T-helper 17 cell (primary cell): ENCODE measurements at places on chromosomes 12 and 14. TPM values are rescaled to one million over a fixed set of nuclear protein-coding genes. Genes with fewer than 3 reads are reported as not detected.

GRCh38 chr12:83856803-83857202 lies 1055.8 kb downstream of the SLC6A15 start:
- no peaks in the 10 kb centered on the region for H3K36me3 ChIP-seq
- H3K27me3 ChIP-seq = no peaks in the 10 kb centered on the region
- no peak for DNase-seq
- no peaks in the 10 kb centered on the region for H3K4me1 ChIP-seq
- H3K27ac ChIP-seq = no peak overlapping the region

- H3K4me3 ChIP-seq = peak overlapping the region; percentile 76
- peak overlapping the region; percentile 88 for H3K27ac ChIP-seq
- peaks cover 6% of the 10 kb centered on the region for H3K36me3 ChIP-seq
- H3K27me3 ChIP-seq = no peaks in the 10 kb centered on the region
- peaks cover 43% of the 10 kb centered on the region for H3K4me1 ChIP-seq
- no peak for DNase-seq
Measured at GRCh38 chr14:50521912-50522341, 10.4 kb downstream of the MAP4K5 start.

DNA sequence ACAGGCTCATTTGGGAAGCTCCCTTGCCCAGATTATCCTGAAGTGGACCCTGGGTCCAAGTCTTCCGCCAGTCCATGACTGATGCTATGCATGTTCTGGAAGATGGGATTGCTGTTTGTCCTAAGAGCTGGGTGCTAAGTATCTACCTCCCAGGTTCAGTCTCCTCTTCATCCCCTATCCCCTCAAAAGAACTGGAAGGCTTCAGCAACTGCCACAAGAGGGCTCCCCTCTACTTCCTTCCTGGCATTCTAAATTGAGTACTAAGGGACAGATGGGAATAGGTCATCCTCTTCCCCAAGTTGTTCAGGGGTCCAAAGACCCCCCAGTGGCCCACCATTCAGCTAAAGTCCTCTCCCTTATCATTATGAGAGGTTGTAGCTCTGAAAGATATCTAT lies 9.0 kb upstream of the FKBP11 start:
- peaks cover 11% of the 10 kb centered on the region for H3K36me3 ChIP-seq
- peaks cover 55% of the 10 kb centered on the region for H3K4me1 ChIP-seq
- no peak for DNase-seq
- H3K27ac ChIP-seq = peak overlapping the region; percentile 99

GRCh38 chr12:67534681-67535080 lies 113.9 kb upstream of the DYRK2 start:
- no peaks in the 10 kb centered on the region for H3K27me3 ChIP-seq
- no peak overlapping the region for H3K4me3 ChIP-seq
- H3K27ac ChIP-seq = no peak overlapping the region

- no peaks in the 10 kb centered on the region for H3K4me1 ChIP-seq
- H3K27me3 ChIP-seq = no peaks in the 10 kb centered on the region
- no peak overlapping the region for H3K4me3 ChIP-seq
- DNase-seq = no peak
- H3K27ac ChIP-seq = no peak overlapping the region
Measured at GRCh38 chr12:115385141-115385540, 701.2 kb upstream of the TBX3 start.

DNA sequence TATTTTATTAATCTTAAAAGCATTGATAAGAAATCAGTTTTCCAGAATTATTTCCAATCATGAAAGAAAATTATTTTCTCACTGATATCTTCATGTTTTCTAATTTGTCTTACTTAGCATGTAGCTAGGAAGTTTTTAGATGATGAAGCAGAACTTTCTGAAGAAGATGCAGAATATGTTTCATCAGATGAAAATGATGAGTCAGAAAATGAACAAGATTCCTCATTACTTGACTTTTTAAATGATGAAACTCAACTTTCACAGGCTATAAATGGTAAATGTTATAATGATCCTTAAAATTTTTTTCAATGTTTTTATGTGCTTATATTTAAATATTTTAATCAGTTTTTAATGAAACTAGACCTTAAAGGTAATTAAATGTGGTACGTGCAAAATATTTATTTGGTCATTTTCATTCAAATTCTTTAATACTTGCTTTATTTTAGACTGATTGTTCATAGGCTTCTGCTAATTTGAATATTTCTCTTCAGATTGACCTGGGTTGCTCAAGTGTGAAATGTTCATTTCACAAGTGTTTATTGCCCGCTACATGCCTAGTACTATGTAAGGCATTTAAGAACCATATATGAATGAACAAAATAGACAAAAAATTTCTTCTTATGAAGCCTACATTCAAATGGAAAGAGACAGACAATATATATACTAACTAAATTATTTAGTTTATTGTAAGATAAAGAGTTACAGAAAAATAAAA lies 49.5 kb downstream of the FANCM start:
- DNase-seq = no peak
- H3K4me3 ChIP-seq = no peak overlapping the region
- no peaks in the 10 kb centered on the region for H3K4me1 ChIP-seq

Gene TMCC3
- 2.9 TPM for total RNA-seq

DNA sequence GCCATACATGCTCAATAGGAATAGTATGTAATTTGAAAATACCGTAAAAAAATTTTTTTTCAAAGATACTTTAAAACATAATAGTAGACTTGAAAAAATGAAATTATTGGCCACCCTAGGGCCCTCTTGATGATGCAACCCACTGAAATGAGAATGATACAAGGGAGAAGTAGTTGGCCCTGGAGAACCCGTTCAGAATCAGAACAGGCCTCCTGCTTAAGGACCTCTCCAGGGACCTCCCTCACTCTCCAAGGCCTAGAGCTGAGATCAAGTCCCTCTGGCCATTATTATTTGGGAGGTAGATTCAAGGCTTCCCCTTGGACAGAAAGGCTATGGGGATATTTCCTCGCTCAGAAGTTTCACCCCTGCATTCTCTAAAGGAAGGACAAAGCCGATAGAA lies 11.9 kb downstream of the LALBA start:
- H3K27ac ChIP-seq = no peak overlapping the region
- H3K36me3 ChIP-seq = peaks cover 5% of the 10 kb centered on the region
- no peak overlapping the region for H3K4me3 ChIP-seq
- H3K27me3 ChIP-seq = peaks cover 48% of the 10 kb centered on the region

GRCh38 chr12:116803013-116803736 lies 65.1 kb downstream of the RNFT2 start:
- no peaks in the 10 kb centered on the region for H3K36me3 ChIP-seq
- H3K4me1 ChIP-seq = peaks cover 2% of the 10 kb centered on the region
- peak overlapping the region; percentile 37 for H3K4me3 ChIP-seq
- H3K27ac ChIP-seq = peak overlapping the region; percentile 61

DNA sequence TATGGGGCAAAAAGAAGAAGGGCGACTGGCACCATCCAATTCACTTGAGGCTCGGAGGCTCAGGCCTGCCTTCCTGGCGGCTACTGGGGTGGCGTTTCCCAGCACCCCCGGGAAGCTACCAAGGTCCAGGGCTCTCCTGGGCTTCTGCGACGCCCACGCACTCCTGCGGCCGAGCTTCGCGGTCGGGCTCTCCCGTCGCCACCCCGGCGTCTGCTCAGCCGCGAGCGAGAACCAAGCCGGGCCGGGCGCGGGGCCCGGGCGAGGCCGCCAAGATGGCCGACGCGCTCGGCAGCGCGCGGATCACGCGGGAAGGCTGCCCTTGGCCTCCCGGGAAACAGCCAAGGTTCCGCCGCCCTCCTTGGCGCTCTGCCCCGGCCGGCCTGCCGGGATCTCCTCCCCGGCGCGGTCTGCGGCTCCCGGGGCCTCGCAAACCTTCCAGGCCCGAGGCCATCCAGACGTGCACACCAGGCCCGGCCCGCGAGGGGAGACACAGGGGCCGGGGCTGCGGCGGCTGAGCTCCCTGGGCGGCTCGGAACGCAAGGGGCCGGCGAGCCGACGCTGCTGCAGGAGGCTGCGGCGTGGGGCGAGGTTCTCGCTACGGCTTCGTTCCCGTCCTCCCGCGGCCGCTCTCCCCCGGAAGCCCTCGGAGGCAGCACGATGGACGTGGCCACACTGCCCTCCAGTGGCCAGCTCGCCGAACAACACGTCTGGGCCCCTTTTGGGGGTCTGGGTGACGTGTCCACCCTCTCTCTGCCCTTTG lies 23.5 kb upstream of the ZFP36L1 start:
- peak overlapping the region; percentile 90 for H3K4me3 ChIP-seq
- H3K27ac ChIP-seq = peak overlapping the region; percentile 99
- no peaks in the 10 kb centered on the region for H3K36me3 ChIP-seq
- peak; percentile 77 for DNase-seq
- H3K27me3 ChIP-seq = no peaks in the 10 kb centered on the region
- peaks cover 62% of the 10 kb centered on the region for H3K4me1 ChIP-seq

DNA sequence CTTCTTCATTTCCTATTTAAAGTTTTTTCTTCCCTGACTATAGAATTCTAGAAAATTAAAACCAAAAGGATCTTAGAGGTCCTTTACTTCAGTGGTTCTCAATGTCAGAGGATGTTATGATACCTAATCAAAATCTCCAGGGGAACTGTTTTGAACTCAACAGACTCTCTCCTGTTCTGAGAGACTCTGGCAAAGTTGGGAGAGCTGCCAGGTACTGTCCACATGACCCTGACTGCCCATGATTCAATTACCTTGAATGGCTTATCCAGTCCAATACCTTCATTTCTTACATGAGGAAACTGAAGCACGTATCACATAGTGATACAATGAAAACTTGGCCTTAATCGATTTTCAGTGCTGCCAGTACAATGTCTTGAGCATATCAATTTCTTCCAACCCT lies 16.6 kb downstream of the ALKBH1 start:
- H3K4me3 ChIP-seq = no peak overlapping the region
- H3K4me1 ChIP-seq = peaks cover 10% of the 10 kb centered on the region
- DNase-seq = no peak
- H3K27ac ChIP-seq = no peak overlapping the region

DNA sequence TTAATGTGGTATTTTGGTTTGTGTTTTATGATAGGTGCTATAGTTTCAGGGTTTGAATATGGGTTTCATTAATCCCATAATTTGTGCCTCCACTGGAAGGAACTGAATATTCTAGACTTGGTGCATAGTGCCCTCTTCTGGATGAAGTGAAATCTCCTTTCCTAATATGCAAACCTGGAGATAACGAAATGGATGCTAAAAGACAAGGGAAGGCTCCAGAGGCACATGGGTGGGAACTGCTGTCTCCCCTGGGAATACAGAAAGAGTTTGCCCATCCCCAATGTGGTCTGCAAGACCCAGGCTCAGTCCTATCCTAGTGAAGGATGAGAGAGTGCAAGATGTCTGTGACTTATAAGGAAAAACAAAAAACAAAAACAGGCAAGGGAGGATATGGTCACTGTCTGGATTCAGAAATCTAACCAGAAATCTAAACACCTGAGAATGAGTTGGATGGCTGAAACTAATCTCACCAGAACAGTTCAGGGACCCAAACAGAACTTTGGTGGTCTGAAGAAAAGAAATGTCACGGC lies 142.3 kb upstream of the TMPO start:
- no peak for DNase-seq
- H3K27ac ChIP-seq = no peak overlapping the region
- peaks cover 68% of the 10 kb centered on the region for H3K27me3 ChIP-seq

DNA sequence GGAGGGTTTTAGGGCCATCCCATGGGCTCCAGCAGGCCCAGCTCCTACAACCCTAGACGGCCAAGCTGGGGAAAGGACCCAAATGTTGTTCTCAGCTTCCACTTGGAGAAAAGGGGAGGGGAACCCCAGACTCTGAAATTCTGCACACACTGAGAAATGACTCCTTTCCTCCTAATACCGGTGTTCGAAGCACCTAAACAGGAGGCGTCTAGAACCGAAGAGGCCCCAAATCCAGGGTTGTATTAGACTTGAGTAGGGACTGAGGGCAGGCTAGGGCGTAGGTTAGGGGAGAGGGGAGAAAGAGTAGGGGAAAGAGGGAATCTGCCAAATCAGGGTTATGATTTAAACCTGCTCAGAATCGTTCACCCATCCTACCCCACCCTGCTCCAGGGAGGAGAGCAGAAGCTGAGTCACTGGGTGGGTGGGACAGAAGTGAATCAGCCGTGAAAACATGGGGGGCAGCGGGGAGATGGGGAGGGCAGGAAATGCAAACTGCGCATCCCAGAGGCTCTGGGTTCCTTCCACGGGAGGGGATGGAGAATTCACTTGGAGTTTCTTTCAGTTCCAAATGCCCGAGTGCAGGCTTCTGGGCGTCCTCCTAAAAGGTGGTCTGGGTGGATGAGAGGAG lies 1.0 kb downstream of the IGFBP6 start:
- H3K4me3 ChIP-seq = peak overlapping the region; percentile 93
- peaks cover 2% of the 10 kb centered on the region for H3K36me3 ChIP-seq
- no peaks in the 10 kb centered on the region for H3K27me3 ChIP-seq
- peaks cover 38% of the 10 kb centered on the region for H3K4me1 ChIP-seq
- no peak for DNase-seq

DNA sequence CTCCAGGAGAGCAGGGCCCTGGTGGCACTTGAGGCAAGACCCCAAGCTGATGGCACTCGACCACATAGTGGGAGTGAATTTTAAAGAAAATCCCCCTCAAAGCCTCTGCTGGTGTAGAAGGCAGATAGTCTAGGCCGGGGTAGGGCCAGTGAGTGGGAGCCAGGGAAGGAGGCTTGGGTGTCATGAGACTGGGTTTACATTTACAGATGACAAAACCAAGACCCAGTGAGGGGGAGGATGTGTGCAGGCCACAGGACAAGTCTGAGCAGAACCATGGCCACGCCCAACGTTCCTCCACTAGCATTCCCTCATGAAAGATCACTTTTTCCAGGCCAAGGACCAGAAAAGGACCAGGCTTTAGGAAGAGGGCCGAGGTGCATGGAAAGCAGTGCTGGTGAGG lies 42.0 kb downstream of the EVL start:
- H3K4me3 ChIP-seq = peak overlapping the region; percentile 73
- H3K27me3 ChIP-seq = no peaks in the 10 kb centered on the region

GRCh38 chr12:53533471-53533870 lies 26.2 kb upstream of the NPFF start:
- H3K27ac ChIP-seq = no peak overlapping the region
- peaks cover 2% of the 10 kb centered on the region for H3K4me1 ChIP-seq
- no peak overlapping the region for H3K4me3 ChIP-seq
- DNase-seq = no peak
- H3K27me3 ChIP-seq = no peaks in the 10 kb centered on the region

DNA sequence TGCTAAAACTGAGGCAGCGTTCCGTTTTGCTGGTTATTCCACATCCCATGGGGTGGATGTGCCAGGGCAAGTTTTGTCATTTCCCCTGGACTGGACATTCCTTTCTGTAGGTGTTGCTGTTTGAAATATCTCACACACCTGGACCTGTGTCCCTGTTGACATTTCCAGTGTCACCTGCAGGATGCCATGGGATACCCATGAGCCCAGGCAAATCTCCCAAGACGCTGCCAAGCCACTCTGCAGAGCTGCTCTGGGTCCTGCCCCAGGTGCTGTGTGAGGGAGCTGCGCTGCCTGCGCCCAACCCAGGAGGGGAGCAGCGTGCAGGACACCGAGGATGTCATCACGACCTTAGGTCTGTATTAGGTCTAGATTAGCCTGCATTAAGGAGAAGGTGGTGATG lies 5.2 kb upstream of the PACS2 start:
- H3K27ac ChIP-seq = no peak overlapping the region
- no peaks in the 10 kb centered on the region for H3K27me3 ChIP-seq
- peaks cover 10% of the 10 kb centered on the region for H3K4me1 ChIP-seq
- H3K4me3 ChIP-seq = no peak overlapping the region

- DNase-seq = no peak
- no peak overlapping the region for H3K27ac ChIP-seq
- H3K27me3 ChIP-seq = peaks cover 21% of the 10 kb centered on the region
- no peak overlapping the region for H3K4me3 ChIP-seq
- H3K36me3 ChIP-seq = peaks cover 3% of the 10 kb centered on the region
Measured at GRCh38 chr12:98469109-98469508, 46.3 kb upstream of the TMPO start.

Gene LRTM2
- not detected for total RNA-seq

Gene TSPAN9
- total RNA-seq = 24.2 TPM

- H3K27ac ChIP-seq = peak overlapping the region; percentile 93
- H3K27me3 ChIP-seq = no peaks in the 10 kb centered on the region
- peaks cover 39% of the 10 kb centered on the region for H3K4me1 ChIP-seq
- no peak overlapping the region for H3K4me3 ChIP-seq
- DNase-seq = no peak
Measured at GRCh38 chr12:22163594-22163993, 117.6 kb downstream of the CMAS start.

Gene SVOP
- total RNA-seq = not detected
